GM12878 (cell line): ENCODE measurements at places on chromosomes 12 and 14. TPM values are rescaled to one million over a fixed set of nuclear protein-coding genes. Genes with fewer than 3 reads are reported as not detected.
A peak's percentile ranks its signal among the peaks of the same experiment; 100 is the strongest.

- peaks cover 14% of the 10 kb centered on the region for H3K4me1 ChIP-seq
- no peaks in the 10 kb centered on the region for H3K36me3 ChIP-seq
- no peak for DNase-seq
- H3K27me3 ChIP-seq: no peaks in the 10 kb centered on the region
These were observed at the start of gene INF2 for GRCh38 chr14:104689109-104689880. Gene INF2, plus strand, starts transcription at chr14:104689618. Its CDS starts 11,748 bp downstream, at chr14:104701366.

Gene PRIMA1
- total RNA-seq: not detected in 2 replicates

- peaks cover 21% of the 10 kb centered on the region for H3K4me1 ChIP-seq
- no peaks in the 10 kb centered on the region for H3K36me3 ChIP-seq
- H3K4me3 ChIP-seq: no peak overlapping the region
- DNase-seq: no peak
These were observed 18.1 kb downstream of the TAMALIN start for GRCh38 chr12:52024845-52025230.

GRCh38 chr14:31080056-31080455, 53.9 kb upstream of the STRN3 start:
- no peak for DNase-seq
- H3K4me1 ChIP-seq: no peaks in the 10 kb centered on the region
- no peak overlapping the region for H3K4me3 ChIP-seq
- H3K27ac ChIP-seq: no peak overlapping the region

Gene IRAK4
- 17.8 and 18.8 TPM in 2 replicates for total RNA-seq

Gene DHH
- not detected in 2 replicates for total RNA-seq

DNA sequence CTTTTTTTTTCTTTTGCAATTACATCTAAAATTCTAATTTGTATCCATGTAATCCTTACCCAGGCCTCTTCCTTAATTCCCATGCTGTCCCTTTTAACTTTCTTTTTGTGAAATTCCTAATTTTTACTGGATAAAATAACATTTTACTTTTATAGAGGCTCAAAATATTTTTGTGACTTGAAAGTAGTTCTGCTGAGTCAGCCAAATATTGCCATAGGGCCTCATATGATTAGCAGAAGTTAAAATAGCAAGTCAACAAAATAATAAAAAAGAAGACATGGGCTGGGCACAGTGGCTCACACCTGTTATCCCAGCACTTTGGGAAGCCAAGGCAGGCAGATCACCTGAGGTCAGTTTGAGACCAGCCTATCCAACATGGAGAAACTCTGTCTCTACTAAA, 2.0 kb downstream of the C3AR1 start:
- no peak overlapping the region for H3K4me3 ChIP-seq
- H3K36me3 ChIP-seq: no peaks in the 10 kb centered on the region
- H3K27me3 ChIP-seq: no peaks in the 10 kb centered on the region
- DNase-seq: no peak
- peaks cover 5% of the 10 kb centered on the region; the same call in 1 of the 2 replicates for H3K4me1 ChIP-seq

Gene RTL1
- total RNA-seq: not detected in 2 replicates

Gene CLMN
- 40.2 and 40.4 TPM in 2 replicates for total RNA-seq

- no peaks in the 10 kb centered on the region for H3K4me1 ChIP-seq
- H3K4me3 ChIP-seq: no peak overlapping the region
- no peak overlapping the region for H3K27ac ChIP-seq
- H3K36me3 ChIP-seq: no peaks in the 10 kb centered on the region
These were observed 6.8 kb upstream of the HNF1A start for GRCh38 chr12:120971299-120972180.

GRCh38 chr12:5689773-5690172, 255.3 kb downstream of the ANO2 start:
- no peak overlapping the region for H3K4me3 ChIP-seq
- H3K27ac ChIP-seq: no peak overlapping the region
- H3K36me3 ChIP-seq: no peaks in the 10 kb centered on the region
- no peaks in the 10 kb centered on the region; the same call in 1 of the 2 replicates for H3K4me1 ChIP-seq
- DNase-seq: no peak

DNA sequence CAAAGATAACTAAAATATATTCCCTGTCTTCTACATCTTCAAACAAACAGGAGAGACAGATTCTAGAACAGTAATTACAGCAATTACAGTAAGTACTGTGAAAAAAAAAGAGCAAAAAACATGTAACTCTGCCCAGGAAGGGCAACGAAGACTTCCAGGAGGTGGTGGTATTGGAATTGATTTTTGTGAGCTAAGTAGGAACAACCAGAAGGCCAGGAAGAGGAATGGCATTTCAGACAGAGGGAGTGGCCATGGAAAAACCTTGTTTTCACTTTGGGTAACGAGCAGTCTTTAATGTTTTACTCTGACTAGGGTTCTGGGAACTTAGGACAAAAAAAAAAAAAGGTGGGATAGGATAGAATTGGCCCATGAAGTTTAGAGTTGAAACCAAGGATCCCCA, 196.3 kb upstream of the PLEKHG7 start:
- no peak for DNase-seq
- no peaks in the 10 kb centered on the region for H3K27me3 ChIP-seq
- peak overlapping the region; percentile 46 for H3K4me3 ChIP-seq
- peak overlapping the region; percentile 100 for H3K27ac ChIP-seq

GRCh38 chr12:53809005-53809404, 57.2 kb upstream of the CISTR start:
- H3K27me3 ChIP-seq: no peaks in the 10 kb centered on the region; the same call in none of the 2 replicates
- H3K27ac ChIP-seq: no peak overlapping the region
- no peak for DNase-seq
- no peaks in the 10 kb centered on the region; the same call in 1 of the 2 replicates for H3K4me1 ChIP-seq
- no peaks in the 10 kb centered on the region for H3K36me3 ChIP-seq
- H3K4me3 ChIP-seq: no peak overlapping the region

DNA sequence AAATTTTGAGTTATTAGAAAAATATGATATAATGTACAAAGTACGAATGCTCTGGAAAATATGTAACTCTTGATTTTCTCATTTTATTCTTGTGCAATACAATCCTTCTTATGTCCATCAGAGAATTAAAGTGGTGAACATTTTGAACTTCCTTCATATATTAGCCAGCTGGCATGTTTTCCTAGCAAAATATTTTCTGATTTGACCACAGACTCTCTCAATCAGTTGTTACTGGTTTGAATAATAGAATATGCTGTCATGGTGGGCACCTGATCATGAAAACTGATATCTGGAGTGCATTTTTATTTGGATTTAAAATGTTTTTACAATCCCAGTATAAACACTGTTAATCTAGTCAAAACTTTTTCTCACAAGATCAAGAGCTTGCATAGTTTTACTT, 24.2 kb downstream of the PARPBP start:
- no peak overlapping the region for H3K4me3 ChIP-seq
- no peaks in the 10 kb centered on the region for H3K4me1 ChIP-seq
- peaks cover 3% of the 10 kb centered on the region; the same call in 1 of the 2 replicates for H3K36me3 ChIP-seq
- H3K27me3 ChIP-seq: no peaks in the 10 kb centered on the region

- no peaks in the 10 kb centered on the region for H3K36me3 ChIP-seq
- DNase-seq: no peak
- H3K4me1 ChIP-seq: no peaks in the 10 kb centered on the region; the same call in 1 of the 2 replicates
- no peak overlapping the region for H3K4me3 ChIP-seq
- no peaks in the 10 kb centered on the region for H3K27me3 ChIP-seq
These were observed 17.2 kb downstream of the BDKRB2 start for GRCh38 chr14:96221841-96222240.

- no peaks in the 10 kb centered on the region for H3K4me1 ChIP-seq
- H3K4me3 ChIP-seq: no peak overlapping the region
- no peak overlapping the region for H3K27ac ChIP-seq
- DNase-seq: no peak
These were observed 3.2 kb upstream of the SYNDIG1L start for GRCh38 chr14:74429221-74429691.

Gene SLCO1B1
- not detected in 2 replicates for total RNA-seq

DNA sequence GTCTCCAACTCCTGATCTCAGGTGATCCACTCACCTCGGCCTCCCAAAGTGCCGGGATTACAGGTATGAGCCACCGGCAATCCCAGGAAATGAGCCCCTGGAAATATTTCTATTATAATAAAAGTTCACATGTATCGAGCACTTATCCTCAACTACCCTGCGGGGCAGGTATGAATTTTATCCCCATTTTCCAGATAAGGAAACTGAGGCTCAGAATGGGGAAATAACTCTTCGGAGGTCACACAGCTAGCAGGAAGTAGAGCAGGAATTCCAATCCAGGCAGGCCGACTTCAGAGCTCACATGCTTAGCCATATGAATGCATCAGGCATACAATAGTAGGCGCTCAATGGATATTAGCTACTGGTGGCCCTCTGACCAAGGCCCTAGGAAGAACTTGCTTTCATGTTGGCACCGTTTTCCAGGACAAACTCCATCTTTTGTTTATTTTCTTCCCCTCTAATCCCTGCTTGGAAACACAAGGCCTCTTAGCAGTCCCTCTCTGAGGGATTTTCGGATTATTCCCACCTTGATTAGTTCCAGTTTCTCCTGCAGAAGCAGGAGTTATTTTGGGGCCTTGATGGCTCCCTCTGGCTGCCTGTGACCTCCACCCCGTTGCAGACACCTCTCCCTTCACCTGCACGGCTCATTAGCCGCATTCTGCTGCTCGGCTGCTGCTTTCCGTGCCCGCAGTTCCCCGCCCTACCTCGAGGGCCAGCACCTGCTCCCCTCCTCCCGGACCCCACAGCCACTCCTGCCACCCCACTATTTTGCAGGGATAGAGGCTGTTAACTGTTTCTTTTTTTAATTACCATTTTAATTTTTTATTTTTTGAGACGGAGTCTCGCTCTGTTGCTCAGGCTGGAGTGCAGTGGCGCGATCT, 18.7 kb upstream of the POP5 start:
- no peaks in the 10 kb centered on the region; the same call in 1 of the 2 replicates for H3K27me3 ChIP-seq
- H3K4me1 ChIP-seq: no peaks in the 10 kb centered on the region
- H3K36me3 ChIP-seq: no peaks in the 10 kb centered on the region
- DNase-seq: no peak
- H3K4me3 ChIP-seq: no peak overlapping the region

GRCh38 chr12:55420307-55420962, 5.6 kb upstream of the OR6C76 start:
- H3K4me1 ChIP-seq: no peaks in the 10 kb centered on the region
- no peaks in the 10 kb centered on the region for H3K36me3 ChIP-seq
- no peak for DNase-seq
- H3K27ac ChIP-seq: no peak overlapping the region

DNA sequence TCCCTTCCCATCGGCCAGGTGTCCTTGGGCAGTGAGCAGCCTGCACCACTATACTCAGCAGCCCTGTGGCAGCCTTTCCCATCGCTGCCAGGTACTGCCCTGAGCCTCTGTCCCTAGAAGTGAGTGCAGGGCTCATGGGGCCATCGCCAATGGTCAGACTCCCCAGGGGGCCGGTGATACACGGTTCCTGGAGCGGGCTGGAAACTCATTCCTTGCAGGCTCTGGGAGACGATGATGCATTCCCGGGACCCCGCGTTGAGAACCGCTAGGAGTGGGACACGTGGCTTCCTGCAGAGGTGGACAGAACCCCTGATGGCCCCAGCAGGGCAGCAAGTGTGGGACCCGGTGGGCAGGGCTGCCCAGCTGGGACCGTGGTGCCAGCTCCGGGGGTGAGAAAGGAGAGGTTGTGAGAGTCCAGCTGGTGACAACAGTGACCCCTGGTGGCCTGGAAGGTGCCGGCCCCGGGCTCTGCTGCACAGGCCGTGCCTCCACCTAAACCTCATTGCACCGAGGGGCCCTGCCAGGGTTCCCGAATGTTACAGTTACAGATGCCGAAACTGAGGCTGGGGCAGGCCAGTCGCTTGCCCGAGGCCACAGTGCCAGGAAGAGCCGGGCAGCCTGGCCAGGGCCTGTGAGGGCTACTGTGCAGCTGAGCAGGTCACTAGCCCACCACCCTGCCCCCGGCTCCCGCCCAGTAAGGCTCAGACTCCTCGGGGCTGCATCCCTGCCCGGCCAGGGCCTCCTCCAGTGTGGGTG, 33.8 kb downstream of the FBRSL1 start:
- H3K4me1 ChIP-seq: no peaks in the 10 kb centered on the region; the same call in 1 of the 2 replicates
- no peaks in the 10 kb centered on the region; the same call in 1 of the 2 replicates for H3K36me3 ChIP-seq
- H3K27ac ChIP-seq: no peak overlapping the region
- no peak overlapping the region for H3K4me3 ChIP-seq
- H3K27me3 ChIP-seq: no peaks in the 10 kb centered on the region
- DNase-seq: no peak

GRCh38 chr12:96335270-96335669, 65.0 kb downstream of the CDK17 start:
- no peaks in the 10 kb centered on the region for H3K27me3 ChIP-seq
- H3K4me1 ChIP-seq: peaks cover 13% of the 10 kb centered on the region; the same call in 1 of the 2 replicates
- no peak overlapping the region for H3K4me3 ChIP-seq
- no peak overlapping the region for H3K27ac ChIP-seq

- peak overlapping the region; percentile 89 for H3K4me3 ChIP-seq
- H3K27ac ChIP-seq: no peak overlapping the region; the same call in 1 of the 2 replicates
- 0 out of 2 replicates have a peak, but pooled peaks cover under 1% of the 10 kb centered on the region for H3K36me3 ChIP-seq
- H3K27me3 ChIP-seq: no peaks in the 10 kb centered on the region
These were observed 1.6 kb upstream of the PPP2R5E start for GRCh38 chr14:63544591-63545299.

GRCh38 chr12:57621497-57622292, 10.5 kb downstream of the ARHGEF25 start:
- H3K36me3 ChIP-seq: no peaks in the 10 kb centered on the region
- H3K27me3 ChIP-seq: peaks cover 28% of the 10 kb centered on the region
- no peak for DNase-seq
- 0 out of 2 replicates have a peak overlapping the region, but pooled peaks have one; percentile 16 for H3K4me3 ChIP-seq
- H3K27ac ChIP-seq: no peak overlapping the region

GRCh38 chr14:101959277-101959676, 5.1 kb upstream of the DYNC1H1 start:
- H3K4me1 ChIP-seq: no peaks in the 10 kb centered on the region
- H3K27ac ChIP-seq: no peak overlapping the region
- DNase-seq: no peak

- no peak overlapping the region for H3K27ac ChIP-seq
- no peak overlapping the region for H3K4me3 ChIP-seq
- H3K4me1 ChIP-seq: peaks cover 3% of the 10 kb centered on the region; the same call in 1 of the 2 replicates
- no peaks in the 10 kb centered on the region for H3K27me3 ChIP-seq
- no peaks in the 10 kb centered on the region for H3K36me3 ChIP-seq
These were observed 46.0 kb upstream of the EVL start for GRCh38 chr14:100019156-100019744.

DNA sequence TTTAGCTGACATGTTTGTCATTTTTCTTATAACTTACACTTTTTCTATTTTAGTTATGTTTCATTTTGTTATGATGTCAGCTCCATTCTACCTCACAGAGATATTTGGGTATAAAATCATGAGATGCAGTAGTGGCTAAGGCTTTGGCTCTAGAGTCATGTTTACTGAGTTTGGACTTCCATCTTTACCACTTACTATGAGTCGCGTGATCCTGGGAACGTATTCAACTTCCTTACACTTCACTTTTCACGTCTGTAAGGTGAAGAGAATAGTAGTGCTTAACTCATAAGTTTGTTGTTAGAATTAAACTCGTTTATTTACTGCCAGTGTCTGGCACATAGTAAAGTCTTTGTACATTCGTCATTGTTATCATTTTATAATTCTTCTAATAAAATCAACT, 126.3 kb downstream of the ERC1 start:
- H3K4me1 ChIP-seq: peaks cover 4% of the 10 kb centered on the region; the same call in 1 of the 2 replicates
- no peak for DNase-seq
- no peaks in the 10 kb centered on the region for H3K36me3 ChIP-seq
- H3K27me3 ChIP-seq: no peaks in the 10 kb centered on the region
- no peak overlapping the region for H3K4me3 ChIP-seq
- H3K27ac ChIP-seq: no peak overlapping the region

GRCh38 chr14:70714055-70714550, 72.4 kb downstream of the TTC9 start:
- no peaks in the 10 kb centered on the region for H3K27me3 ChIP-seq
- no peaks in the 10 kb centered on the region for H3K36me3 ChIP-seq
- DNase-seq: peak; percentile 50
- peaks cover 6% of the 10 kb centered on the region for H3K4me1 ChIP-seq
- no peak overlapping the region; the same call in 1 of the 2 replicates for H3K4me3 ChIP-seq
- H3K27ac ChIP-seq: peak overlapping the region; percentile 52; the same call in 1 of the 2 replicates

GRCh38 chr12:128707488-128707887, 116.3 kb downstream of the SLC15A4 start:
- no peaks in the 10 kb centered on the region for H3K4me1 ChIP-seq
- H3K27ac ChIP-seq: no peak overlapping the region
- DNase-seq: no peak
- H3K4me3 ChIP-seq: no peak overlapping the region
- no peaks in the 10 kb centered on the region for H3K36me3 ChIP-seq
- no peaks in the 10 kb centered on the region for H3K27me3 ChIP-seq
